ENCODE measurements at places on chromosomes 7 and 10.

DNA sequence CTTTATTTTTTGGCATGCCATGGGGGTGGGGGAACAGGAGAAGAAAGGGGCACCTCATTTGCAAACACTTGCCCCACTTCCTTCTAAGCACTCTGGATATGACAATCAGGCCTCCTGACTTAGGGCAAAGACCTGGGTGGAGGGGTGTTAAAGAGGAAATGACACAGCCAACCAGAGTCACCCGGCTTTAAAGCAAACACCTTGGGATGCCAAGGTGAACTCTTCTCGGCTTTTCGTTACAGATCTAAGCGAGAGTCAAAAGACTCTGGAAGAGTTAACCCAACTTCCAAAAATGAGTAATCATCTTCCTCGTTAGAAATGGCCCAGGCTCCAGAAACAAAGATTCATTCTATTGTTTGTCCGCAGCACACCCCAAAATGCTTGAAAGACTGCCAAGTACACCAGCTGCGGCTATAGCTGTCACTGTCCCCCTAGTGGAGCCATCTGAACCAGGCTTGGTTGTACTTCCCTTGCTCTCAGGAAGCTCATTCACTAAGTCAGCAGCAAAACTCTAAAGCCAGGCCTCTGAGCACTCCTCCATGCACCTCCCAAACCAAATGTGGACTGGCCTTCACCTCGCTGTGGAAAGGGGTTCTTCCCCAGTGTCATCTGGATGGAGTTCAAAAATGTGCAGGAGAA is 24.8 kb downstream of the FAM53B start:
- DNase-seq: no peak

GRCh38 chr10:62681211-62681940 is 123.1 kb upstream of the ADO start:
- no peak for DNase-seq

DNA sequence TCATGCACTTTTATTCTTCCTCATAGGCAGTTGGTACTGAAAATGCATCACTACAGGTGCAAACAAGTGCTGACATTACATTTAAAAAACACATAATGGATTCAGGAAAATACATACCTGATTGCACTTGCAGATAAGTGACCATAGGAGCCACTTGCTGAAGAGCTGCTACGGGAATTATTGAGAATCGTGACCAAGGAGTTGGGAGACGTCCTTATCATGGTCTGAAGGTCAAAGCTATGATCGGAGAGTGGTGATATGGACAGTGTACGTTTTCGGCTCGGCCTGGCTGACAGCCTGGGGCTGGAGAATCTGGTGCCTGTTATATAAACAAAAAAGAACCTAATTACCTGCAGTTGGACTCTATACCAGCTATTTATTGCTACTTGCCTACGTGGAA is 197.1 kb downstream of the GLI3 start:
- DNase-seq: no peak

GRCh38 chr7:7857143-7857583 is 111.4 kb upstream of the GLCCI1 start:
- no peak for DNase-seq

- no peak for DNase-seq
These were observed 55.0 kb upstream of the GHITM start for GRCh38 chr10:84084342-84084741.

DNA sequence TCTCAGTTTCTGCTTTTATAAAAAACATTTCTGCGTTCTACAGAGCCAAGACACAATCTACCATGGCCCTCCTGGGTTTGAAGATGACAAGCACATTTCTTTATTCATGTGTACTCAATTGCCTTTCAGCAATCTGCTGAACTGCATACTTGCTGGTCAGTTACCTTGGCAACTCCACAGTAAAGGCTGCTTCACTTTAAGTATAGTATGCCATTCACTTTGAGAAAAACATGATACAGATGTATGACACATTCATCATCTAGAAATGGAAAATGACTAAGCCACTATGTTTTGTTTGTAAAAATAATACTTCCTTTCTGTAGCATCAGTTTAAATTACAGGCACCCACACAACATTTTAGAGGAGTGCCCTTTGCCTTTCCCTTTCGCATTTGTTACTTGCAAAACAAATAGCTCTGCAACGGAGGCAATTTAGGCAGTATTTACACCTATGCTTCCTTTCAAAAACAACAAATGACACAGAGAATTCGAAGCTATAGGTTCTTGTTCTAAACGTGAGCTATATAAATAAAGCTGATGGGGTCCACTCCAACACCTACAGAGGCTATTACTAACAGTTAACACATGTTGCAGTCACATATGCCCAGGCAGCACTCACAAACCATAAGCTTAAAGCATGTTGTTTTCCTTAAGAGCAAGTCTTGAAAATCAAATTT is 23.5 kb downstream of the SGCE start:
- peak; percentile 69 for DNase-seq

DNA sequence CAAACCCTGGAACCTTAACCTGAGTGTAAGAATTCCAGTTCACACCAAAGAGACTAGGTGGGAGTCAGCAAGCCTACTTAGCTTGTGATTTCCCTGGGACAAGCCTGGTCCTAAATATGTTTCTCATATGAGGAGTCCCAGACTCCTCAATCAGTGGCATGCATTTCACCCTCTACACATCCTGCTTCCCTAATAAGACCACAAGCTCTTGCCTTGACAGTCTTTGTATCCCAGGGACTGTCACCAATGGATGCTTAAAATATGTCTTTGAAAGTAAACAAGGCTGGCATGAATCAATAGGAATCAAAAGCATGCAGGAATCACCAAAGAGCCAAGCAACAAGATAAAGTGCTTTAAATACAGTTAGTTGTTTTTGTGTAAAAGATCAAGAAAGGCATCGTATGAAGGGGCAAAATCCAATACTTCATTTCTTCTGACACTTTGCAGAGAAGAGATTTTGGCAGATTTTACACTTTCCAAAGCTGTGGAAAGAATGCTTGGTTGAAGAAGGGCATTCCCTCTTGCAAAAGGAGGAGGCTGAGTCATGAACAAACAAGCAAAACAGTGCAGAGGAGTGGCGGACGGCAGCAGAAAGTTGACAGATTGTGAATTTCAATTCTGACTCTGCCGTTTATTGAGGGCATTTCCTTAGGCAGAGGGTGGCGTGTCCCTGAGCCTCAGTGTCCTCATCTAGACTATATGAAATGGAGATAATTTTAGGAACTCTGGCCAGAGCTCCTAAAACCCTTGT is 8.5 kb upstream of the NFE2L3 start:
- DNase-seq: no peak

DNA sequence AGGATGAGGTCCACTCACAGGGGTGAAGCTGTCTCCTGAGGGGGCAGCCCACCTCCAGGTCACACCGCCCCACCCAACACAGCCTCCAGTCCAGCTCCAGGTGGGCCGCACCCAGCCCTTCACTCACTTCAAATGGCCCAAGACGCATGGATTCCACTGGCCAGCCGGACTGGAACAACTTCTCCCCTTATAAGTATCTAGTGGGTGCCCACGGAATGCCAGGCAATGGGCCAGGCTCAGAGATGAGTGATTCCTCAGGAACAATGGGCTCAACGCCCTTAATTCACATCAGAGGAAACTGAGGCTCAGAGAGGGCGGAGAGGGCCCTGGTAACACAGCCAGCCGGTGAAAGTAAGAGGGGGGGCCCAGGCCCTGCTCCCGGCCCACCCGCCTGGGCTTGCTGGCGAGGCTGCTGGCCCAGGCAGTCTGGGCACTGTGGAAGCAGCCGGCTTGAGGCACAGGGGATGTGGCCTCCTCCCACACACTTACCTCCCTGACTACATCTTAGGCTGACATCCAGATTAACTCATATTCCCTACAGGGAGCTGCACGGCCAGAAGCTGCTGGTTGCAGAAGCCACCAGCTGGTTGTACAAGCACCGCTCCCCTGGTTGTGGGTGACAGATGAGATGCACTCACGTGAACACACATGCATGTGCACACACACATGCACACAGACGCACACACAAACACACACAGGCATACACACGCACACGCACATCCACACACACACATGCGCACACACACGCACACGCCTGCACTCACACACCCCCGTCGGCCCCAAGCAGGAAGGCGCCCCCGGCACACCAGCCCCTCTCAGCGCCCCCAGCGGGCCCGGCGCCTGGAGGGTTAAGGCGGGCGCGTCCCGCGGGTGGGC is 1.0 kb upstream of the FAM20C start:
- peak; percentile 68 for DNase-seq

- DNase-seq: no peak
These were observed 7.9 kb downstream of the TUBAL3 start for GRCh38 chr10:5396556-5397300.

DNA sequence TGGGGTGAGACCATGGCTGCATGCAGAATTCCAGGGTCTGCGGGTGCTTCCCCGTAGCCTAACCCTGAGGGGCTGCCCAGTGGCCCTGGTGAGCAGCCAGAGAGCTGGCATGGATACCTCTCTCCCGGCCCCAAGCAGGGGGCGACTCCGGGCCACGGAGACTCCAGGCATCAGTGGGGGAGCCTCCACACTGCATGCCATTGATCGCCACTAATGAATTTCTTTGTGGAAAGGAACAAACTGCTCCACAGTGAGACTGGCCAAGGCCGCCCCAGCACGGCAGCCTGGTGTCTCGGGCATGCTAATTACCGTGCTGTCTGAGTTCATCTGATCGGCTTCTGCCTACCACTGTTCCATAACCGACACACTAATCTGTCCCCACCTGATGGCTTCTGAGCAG is 184.4 kb downstream of the GRID1 start:
- no peak for DNase-seq

- no peak for DNase-seq
These were observed 15.2 kb upstream of the KAZALD1 start for GRCh38 chr10:101046332-101047238.

GRCh38 chr10:44307691-44308090 is 77.2 kb downstream of the CXCL12 start:
- no peak for DNase-seq

DNA sequence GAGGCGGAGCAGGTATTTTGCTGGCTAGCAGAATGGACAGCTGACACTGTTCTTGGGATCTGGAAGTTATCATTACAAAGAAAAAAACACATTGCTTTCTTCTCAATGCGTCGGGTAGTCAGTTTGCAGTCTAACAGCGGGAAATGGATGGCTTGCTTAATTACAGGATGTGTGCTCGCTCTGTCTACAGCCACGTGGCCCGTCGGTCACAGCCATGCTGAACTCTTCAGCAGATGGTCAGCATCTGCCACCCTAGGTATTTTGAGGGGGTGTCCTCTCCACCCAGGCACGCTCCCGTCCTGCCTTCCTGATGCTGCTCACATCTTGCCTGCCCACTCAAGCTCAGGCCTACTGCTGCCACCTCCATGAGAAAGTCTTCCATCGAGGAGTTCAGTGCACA is 20.4 kb upstream of the INMT start:
- DNase-seq: no peak

- no peak for DNase-seq
These were observed 12.8 kb downstream of the ICA1 start for GRCh38 chr7:8249121-8249520.

DNA sequence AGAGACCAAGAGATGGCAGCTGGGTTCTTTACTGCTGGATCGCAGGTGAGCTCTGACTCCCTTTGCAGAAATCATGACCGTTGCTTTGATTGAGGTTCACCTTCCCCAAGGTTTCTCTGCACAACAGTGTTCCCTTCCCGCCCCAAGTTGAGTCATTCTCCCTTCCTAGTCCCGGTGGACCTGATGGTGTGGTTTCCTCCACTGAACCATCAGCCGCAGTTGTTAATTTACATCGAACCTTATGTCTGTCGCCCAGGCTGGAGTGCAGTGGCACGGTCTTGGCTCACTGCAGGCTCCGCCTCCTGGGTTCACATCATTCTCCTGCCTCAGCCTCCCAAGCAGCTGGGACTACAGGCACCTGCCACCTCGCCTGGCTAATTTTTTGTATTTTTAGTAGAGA is 5.8 kb downstream of the ZSCAN25 start:
- DNase-seq: no peak

GRCh38 chr10:14219411-14219810 is 111.3 kb downstream of the FRMD4A start:
- peak; percentile 81 for DNase-seq

GRCh38 chr7:30965372-30965771 is 1.6 kb downstream of the GHRHR start:
- DNase-seq: no peak

- DNase-seq: no peak
These were observed 888.5 kb upstream of the SORCS1 start for GRCh38 chr10:108052981-108053380.

GRCh38 chr10:3090914-3091787 is 23.8 kb downstream of the PFKP start:
- DNase-seq: peak; percentile 90

- DNase-seq: no peak
These were observed 292.4 kb upstream of the NFE2L3 start for GRCh38 chr7:25859412-25860274.

DNA sequence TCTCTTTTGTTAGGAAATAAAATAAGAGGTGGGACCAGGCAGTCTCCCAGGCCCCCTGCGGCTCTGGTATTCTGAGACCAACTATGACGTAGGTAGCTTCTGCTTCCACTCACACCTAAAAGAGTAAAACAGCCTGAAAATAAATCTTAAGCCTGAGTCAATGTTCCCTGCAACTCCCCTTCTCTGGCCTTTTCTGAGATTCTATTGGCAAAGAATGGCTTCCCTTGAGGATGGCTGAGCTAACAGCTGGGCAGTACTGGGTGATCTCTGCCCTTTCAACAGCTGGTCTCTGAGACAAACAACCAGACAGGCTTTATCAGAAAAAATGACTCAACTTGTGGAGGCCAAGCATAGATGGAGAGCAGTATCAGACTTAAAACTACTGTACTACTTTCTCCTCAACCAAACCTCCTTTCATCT is 58.7 kb downstream of the CREB3L2 start:
- DNase-seq: no peak

- no peak for DNase-seq
These were observed 2.1 kb downstream of the NHLRC2 start for GRCh38 chr10:113856563-113856962.

- DNase-seq: no peak
These were observed 27.5 kb upstream of the AMZ1 start for GRCh38 chr7:2660359-2661095.

DNA sequence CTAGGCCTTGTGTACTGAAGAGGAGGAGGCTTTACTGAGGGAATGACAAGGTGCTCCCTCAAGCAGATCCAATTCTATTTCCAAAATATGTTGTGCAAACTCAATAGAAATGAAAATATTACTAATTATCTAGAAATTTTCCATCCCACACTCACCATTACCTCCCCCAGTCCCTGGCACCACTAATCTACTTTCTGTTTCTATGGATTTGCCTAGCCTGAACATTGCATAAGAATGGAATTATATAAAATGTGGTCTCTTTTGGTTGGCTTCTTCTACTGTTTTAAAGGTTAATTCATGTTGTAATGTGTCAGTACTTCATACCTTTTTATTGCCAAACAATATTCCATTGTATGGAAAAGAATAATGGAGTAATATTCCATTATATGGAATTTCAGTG is 18.7 kb upstream of the NUB1 start:
- DNase-seq: no peak

- DNase-seq: no peak
These were observed 3.3 kb downstream of the WIPF3 start for GRCh38 chr7:29809533-29810155.

DNA sequence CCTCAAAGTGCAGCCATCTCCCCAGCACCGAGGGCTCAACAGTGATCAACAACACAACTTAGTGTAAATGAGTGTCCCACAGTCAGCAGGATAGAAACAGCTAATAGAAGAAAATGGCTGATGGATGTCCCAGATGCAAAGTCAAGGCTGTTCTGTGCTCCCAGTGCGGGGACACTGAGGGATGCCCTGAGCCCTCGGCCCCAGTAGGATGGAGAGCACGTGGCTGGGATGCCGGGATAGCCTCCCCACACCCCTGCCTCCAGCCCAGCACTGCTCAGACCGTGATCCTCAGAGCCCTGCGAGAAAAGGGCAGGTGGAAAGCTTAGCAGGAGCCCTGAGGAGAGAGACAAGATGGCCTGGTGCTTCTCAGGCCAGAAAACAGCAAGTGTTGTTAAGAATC is 243.9 kb upstream of the TCERG1L start:
- DNase-seq: no peak

Data from RCC 7860 (cell line).